Iris pigment epithelial cell (primary cell): ENCODE measurements at places on chromosomes 4 and X.

- no peak for DNase-seq
Observed at GRCh38 chrX:39426101-39426500, 624.8 kb downstream of the MID1IP1 start.

DNA sequence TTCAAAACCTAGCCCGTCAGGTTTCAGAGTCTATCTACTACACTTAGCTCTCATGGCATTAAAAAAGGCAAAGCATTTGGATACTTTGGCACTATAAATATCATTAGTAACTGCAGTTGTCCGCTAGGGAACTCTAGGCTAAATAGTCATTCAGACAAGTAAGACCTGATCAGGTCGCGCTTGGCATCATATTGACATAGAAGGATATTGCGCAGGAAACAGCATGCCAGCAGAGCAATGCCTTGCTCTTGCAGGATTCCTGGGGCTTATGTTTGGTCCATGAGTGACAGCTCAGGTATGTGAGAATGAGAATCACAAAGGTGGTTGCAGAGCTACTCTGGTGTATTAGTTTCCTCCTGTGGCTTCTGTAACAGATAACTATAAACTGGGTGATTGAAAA is 62.7 kb downstream of the KDM6A start:
- no peak for DNase-seq

DNA sequence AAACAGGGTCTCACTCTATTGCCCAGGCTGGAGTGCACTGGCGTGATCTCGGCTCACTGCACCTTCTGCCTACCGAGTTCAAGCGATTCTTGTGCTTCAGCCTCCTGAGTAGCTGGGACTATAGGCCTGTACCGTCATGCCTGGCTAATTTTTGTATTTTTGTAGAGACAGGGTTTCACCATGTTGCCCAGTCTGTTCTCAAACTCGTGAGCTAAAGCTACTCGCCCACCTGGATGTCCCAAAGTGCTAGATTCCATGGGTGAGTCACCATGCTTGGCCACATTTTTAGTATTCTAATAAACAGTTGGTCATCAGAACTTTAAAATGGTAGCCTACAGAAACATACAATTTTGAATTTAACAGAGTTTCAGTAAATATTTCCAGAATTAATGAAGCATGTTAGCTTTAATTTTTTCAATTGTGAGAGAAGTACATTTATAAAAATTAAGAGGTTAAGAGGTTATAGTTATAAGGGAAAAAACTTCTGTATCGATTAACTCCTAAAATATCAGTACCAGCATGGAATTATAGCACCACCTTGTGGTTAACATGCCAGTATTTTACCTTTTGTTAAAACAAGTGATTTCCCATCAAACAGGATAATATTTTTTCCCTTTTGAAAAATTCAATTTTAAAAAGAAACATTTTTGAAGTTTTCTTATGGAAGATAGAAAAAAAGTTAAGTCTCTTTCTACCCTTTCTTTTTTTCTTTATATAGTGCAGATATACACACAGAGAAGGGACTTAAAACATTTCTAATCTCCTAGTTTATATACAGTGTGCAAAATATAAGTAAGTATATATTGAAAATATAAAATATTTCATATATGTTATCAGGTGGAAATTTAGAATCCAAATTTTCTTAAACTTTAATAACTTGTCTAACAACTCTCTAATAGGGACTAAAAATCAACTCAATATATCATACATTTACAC is 35.4 kb downstream of the CEP44 start:
- peak; percentile 34 for DNase-seq

- peak; percentile 56 for DNase-seq
Observed at GRCh38 chrX:134484039-134484438, 24.1 kb downstream of the HPRT1 start.

GRCh38 chrX:103817502-103817901 is 14.6 kb downstream of the RAB9B start:
- DNase-seq = peak; percentile 28

DNA sequence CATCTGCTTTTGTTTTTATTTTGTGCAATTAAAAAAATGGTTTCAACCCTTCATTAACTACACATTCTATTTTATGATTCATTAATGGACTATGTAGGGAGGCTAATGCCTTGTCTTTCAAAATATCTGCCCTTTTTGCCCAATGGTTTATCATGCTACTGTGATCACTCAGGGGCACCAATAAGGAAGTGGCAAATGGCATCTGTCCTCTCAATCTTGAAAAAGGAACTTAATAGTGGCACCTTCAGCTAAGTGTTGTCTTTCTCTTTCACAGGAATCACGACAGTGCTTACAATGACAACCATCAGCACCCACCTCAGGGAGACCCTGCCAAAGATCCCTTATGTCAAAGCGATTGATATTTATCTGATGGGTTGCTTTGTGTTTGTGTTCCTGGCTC is 57.1 kb downstream of the COMMD8 start:
- no peak for DNase-seq

GRCh38 chrX:41933546-41933945 is 10.2 kb upstream of the CASK start:
- no peak for DNase-seq

DNA sequence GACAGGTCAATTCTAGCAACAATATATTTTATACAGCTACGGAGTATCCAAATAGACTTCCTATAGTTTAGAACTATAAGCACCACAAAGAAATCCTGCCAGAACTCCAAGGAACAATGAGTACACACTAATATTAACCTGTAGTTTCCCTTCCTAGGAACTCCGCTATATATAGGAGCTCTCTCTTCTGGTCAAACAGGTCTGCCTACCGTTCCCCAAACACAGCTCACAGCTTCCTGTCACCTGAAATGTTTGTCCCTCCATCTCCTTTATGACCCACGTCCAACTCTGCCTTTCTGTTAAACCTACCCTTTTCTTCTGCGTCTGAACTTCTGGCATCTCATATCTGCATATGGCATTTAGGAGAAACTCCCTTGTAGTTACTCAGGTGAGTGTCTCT is 10.5 kb upstream of the GJB1 start:
- DNase-seq = no peak

- peak; percentile 99 for DNase-seq
Observed at GRCh38 chr4:28287831-28288233, 1427.2 kb downstream of the STIM2 start.

- DNase-seq = no peak
Observed at GRCh38 chr4:3729188-3729881, 36.9 kb upstream of the ADRA2C start.

- no peak for DNase-seq
Observed at GRCh38 chrX:71612256-71612655, 6.1 kb downstream of the CXCR3 start.

DNA sequence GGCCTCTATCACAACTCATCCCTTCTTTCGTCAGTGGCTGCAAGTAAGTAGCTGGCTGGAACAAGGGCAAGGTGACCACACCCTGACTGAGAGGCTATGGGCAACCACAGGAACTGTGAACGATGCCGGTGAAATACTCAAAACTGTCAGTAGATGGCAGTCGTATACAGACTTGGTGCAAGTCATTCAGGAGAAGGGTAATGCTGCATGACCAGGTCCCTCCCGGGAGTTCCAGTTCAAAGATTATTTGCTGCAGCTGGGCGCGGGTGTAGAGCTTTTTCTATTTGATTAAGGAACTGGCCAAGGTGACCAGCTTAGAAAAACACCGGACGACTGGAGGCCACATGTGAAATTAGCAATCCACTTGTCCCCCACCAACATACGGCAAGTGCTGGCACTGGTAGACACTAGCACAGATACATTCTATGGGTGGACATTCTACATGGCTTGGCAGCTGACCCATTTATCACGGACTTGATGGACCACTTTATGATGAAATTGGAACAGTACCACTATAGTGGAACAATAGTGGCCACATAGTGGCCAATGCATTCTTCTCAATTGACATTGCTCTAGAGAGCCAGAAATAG is 726.6 kb downstream of the TRAM1L1 start:
- peak; percentile 45 for DNase-seq

GRCh38 chrX:29318012-29318411 is 730.8 kb downstream of the IL1RAPL1 start:
- peak; percentile 9 for DNase-seq

DNA sequence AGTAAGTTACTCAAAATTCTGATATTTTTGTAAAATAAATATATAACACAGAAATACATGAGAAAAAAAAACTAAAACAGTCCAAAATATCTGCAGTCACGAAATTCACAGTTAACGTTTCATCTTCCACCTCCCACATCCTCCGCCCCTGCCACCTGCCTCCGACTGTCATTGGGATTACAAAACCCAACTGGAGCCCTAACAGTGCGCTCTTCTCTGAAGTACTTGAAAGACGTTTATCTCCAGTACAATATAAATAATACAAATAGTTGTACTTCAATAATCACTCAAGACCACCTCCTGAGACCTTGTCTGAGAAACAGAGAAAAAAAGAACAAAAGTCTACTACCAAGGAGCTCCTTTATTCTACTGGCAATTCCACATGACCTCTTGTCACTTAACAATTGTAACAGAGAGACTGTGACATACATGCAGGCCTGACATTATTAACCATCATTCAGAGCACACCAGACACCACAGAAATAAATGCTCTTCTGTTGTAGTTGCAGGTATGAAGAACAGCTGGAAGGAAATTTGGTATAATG is 280.6 kb downstream of the PPP3CA start:
- no peak for DNase-seq

GRCh38 chr4:26727844-26728243 is 132.8 kb upstream of the STIM2 start:
- DNase-seq = no peak
